Amniotic epithelial cell (primary cell): ENCODE measurements at places on chromosomes 2 and 18.
A peak's percentile ranks its signal among the peaks of the same experiment; 100 is the strongest.

- DNase-seq = no peak
These were observed 23.0 kb downstream of the VPS4B start for GRCh38 chr18:63399300-63399699.

DNA sequence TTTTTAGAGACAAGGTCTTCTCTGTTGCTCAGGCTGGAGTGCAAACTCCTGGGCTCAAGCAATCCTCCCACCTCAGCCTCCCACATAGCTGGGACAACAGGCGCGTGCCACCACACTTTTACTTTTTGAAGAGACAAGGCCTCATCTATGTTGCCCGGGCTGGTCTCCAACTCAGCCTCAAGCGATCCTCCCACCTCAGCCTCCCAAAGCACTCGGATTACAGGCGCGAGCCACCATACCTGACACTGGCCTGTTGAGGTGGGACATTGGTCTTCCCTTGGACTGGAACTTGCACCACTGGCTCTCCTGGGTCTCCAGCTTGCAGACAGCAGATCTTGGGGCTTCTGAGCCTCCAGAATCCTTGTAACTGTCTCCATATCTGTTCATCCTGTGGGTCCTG, 75.6 kb downstream of the NDUFA10 start:
- DNase-seq = no peak

DNA sequence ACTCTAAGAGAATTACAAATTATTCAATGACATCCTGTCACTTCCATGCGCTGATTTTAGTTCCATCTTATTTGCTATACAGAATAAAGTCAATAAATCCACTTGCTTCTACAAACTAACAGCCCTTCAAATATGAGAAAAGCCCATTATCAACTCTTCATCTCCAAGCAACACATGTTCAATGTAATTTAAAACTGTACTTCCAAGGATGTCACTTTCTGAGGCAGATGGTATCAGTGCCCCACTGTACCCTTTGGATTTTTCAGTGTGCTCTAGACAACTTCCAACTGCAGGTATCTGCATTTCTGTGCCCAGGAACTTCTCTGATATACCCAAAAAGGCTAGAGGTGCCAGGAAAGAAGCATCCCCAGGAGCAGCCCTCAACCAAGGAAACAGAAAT, 87.6 kb downstream of the SMAD2 start:
- no peak for DNase-seq

DNA sequence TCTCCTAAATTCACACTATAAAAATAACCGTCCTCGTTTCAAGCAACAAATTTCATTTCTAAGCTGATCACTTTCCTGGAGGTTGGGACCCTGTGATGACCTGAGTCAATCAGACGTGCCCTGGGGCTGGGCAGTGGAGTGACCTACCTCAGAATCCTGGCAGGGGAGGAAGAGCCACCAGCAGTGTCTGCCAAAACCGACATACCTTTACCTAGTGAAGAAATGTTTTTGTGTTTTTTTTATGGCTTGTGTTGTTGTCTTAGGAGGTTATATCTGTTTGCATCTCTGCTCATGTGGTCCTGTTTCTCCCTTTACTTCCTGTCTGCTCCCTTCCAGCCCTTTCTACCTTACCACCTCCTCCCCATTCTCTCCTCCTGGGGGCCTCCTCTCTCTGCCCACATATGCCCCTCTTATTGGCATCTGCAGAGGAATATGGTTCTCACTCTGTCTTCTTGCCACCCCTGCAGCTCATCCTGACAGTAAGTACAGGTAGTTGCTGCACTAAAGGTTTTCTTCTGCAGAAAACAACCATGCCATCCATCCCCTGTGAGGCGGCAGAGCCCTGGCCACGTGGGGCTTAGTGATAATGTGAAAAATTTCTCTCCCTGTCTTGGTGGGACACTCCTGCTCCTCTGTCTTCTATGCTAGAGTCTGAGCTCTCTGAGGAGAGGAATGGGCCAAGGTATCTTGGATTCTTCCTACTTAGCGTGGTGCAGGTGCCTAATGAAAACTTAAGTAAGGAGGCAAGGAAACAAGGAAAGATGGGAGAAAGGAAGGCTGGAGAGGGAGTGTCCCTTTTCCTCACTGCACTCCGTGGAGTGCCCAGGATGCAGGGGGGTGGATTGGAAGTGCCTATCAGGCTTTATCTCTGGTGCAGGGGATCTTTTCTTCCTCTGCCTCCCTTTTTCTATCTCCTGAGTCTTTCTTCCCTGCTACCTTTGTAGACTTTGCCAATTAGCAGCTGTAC, 15.4 kb downstream of the ACOXL start:
- DNase-seq = no peak

DNA sequence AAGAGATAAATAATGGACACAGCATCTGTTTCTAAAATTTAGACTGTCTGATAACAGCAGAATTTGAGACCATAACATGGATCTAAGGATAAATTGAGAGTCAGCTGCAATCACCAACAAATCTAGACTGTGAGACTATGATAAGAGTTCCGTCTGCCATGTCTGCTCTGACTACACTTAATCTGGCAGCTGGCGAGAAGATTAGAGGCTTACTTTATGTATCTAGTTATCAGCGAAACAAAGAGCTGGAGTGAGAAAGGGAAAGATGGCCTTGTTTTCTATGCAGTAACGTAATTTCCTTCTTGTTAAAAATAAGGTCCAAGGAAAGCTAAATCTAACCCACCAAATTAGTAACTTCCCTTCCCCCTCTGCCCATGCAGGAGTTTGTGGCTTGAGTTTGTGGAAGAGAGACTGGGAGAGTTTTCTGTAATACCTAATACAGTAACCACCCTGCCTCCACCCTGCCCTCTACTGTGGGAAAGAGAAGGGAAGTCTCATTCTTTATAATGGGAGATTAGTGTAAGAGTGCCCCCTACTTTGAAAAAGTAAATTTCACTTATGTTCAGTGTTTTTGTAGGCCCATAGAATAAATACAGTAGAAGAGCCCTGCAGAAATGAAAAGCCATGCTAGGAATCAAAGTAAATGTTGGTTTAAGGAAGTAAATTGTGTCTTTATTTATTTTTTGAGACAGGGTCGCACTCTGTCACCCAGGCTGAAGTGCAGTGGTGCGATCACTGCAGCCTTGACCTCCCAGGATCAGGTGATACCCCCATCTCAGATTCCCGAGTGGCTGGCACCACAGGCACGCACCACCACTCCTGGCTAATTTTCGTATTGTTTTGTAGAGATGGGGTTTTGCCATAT, 27.5 kb downstream of the EML4 start:
- DNase-seq = peak; percentile 87

GRCh38 chr2:189407281-189408209, 33.7 kb upstream of the WDR75 start:
- DNase-seq = peak; percentile 83

GRCh38 chr2:152126664-152127063, 27.8 kb upstream of the CACNB4 start:
- DNase-seq = no peak

DNA sequence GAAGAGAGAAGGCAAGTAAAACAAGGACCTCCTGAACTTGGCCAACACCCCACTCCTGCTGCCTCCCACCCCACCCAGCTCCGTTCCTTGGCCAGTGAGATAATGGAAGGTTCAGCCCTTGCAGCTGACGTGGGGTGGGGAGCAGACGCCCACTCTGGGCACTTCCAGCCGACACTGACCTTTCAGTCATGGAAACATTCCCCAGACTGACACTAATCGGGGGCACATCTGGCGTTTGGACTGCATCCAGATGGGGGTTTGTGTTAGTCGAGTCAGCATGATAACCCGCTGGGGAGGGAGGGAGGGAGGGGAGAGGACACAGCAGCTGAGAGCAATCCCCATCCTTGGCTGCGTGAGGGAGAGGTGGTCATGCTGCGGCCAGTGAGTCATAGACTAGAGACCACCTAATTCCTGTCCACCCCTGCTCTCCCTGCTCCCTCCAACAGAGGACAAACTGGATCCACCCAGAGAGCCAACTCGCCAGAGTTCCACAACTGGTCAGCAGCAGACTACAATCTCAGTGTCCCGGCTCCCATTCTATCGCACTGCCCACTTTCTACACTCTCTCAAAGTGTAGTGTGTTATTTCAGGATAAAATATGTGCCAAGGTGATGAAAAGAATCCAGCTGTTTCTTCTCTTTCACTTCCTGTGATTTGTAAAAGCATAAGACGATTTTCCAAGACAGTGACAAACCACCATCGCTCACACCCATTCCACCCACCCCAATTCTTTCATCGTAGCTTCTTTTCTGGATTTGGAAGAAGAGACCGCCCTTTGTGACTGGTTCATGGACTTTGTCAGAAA, 115.4 kb upstream of the PKDCC start:
- peak; percentile 97 for DNase-seq

DNA sequence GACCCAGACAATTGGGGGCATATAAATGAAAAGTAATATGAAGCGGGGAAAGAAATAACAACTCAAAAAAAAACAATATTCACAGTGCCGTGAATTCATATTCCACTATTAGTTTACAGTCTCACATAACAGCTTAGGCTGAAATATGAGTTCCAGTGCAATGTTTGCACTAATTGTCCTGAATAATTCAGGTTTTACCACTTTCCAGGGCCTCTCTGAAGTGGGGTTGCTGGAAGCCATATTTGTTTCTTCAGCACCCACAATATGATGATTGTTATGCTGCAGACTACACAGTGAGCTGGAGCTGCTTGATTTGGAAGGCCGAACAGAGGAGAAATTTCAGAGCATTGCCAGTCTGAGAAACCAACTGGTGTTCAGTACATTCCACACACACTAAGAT, 894.5 kb upstream of the ACVR2A start:
- no peak for DNase-seq

GRCh38 chr2:153819501-153819900, 52.2 kb upstream of the GALNT13 start:
- DNase-seq = peak; percentile 4

- DNase-seq = no peak
These were observed 129.1 kb downstream of the DDX1 start for GRCh38 chr2:15720561-15721307.

DNA sequence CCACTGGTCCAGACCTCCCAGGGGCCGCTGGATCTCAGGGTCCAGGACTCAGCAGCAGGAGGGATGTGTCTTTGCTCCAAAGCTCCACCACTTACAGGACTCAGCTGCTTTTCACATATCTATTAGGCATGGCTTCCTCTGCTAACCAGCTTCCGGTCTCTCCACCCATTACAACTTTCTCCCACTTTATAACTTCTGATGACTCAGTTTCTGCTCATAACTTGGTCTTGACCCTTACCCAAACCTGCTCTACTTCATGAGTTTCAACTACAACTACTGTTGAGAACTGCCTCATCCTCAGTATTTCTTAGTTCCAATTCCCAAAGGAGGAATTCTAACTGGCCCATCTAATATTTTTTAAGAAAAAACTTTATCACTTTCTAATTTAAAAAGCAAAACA, 17.2 kb downstream of the SULT1C2 start:
- DNase-seq = no peak

- no peak for DNase-seq
These were observed 444.1 kb upstream of the LRATD1 start for GRCh38 chr2:14188446-14188845.

DNA sequence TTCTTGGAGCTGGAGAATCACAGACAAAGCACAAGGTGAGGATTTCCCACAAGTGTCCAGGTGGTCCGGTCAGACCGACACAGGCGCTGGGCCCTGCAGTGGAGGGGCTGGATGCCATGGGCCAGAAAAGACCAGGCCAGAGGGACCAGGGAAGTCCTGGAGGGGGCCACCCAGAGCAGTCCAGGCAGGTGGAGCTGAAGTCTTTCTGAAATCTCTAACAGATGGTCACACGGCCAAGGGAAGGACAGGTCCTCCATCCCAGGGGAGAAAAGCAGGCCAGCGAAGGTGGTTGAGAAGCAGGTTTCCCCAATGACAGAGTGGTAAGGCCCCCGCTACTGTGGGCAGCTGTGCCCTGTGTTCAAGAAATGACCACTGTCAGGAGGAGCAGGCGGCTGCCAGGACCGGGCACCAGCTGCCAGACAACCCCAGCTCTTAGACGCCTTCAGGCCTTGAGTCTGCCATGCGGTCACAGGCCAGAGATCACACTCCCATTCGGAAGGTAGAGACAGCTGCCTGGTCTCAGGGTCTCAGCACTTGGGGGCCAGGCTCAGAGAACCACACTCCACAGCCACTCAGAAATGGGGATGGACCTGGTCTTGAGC, 25.9 kb downstream of the HS1BP3 start:
- DNase-seq = no peak

DNA sequence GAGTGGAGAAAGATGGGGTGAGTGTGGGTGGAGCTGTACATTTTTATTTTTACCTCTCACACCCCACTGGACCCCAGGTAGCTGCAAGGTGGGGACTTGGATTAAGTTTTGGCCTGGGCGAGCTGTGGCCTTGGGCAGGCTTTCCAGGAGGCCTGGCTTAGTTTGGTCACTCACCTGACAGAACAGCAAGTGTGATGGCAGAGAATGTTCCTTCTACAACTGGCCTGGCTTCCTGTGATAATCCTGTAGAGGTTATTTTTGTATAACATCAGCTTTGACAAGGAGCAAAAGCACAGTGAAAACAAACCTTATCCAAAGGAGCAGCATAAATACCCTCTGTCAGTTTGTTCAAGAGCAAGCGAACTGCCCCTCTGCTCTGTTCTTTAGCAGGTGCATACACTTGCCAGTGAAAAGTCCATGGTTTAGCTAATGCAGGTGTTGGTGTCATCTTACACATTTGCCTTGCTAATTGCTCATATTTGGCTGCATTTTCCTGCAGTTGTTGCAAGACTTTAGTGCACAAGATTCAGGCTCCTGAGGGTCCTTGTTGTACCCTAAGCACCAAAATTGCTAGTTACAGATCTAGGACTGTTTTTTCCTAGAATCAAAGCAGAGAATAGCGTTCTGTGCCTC, 6.3 kb downstream of the THNSL2 start:
- DNase-seq = no peak

- DNase-seq = no peak
These were observed 25.8 kb downstream of the BIN1 start for GRCh38 chr2:127080938-127081755.

DNA sequence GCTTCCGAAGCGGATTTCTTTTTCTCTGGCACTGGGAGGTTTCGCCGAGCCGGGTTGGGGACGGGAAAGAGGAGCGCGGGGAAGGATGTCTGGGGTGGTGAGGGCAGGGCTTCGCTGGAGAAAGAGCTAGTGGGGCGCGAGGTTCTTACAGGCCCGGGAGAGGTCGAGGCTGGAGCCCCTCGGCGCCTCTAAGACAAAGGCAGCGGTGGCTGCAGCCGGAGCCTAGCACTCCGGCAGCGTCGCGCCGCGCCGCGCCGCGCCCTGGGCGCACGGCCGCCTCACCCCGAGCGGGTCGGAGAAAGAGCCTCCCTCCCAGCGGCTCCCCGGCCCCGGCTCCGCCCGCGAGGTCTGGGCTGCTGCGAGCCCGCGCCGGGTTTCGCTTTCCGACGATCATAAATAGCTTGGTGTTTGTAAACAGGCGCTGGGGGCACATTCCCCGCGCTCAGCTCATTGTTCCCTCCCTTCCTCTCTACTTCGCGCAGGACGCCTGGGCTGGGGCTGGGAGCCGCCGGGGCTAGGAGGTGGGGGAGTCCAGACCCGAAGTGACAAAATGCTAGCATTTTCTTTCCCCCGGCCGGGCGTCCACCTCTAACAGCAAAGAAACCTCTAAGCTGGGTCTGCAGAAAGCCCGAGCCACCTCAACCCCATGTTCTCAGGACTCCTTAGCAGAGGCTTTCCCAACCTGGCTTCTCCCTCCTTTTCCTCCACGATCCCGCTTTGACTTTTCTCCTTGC, 813 bp upstream of the MEIS1 start:
- peak; percentile 79 for DNase-seq
